Thoracic aorta (tissue), 2 donors: ENCODE measurements at places on chromosomes 5 and 9.

DNA sequence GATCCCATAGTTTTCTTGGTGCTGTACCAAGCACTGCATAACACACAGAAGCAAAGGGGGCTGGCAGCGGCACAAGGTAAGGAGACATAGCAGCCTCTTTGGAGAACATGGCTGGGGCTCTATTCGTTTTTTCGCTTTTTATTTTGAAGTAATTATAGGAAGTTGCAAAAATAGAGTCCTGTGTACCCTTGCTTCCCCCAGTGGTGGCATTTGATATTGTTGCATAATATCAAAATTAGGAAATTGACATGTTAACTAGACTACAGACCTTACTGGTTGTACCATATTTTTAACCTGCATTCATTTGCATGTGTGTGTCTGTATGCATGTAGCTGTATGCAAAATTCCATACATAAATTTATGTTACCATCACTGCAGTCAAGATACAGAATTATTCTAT is 6.6 kb upstream of the UBQLN1 start:
- no peak for DNase-seq

- DNase-seq: no peak
Measured at GRCh38 chr5:166166071-166166470, 2125.4 kb upstream of the WWC1 start.

GRCh38 chr5:53100606-53101005 is 9.0 kb downstream of the MOCS2 start:
- DNase-seq: no peak

- DNase-seq: no peak
Measured at GRCh38 chr5:166276006-166276405, 2015.4 kb upstream of the WWC1 start.

GRCh38 chr9:137162505-137163364 is 7.1 kb downstream of the LRRC26 start:
- DNase-seq: no peak

DNA sequence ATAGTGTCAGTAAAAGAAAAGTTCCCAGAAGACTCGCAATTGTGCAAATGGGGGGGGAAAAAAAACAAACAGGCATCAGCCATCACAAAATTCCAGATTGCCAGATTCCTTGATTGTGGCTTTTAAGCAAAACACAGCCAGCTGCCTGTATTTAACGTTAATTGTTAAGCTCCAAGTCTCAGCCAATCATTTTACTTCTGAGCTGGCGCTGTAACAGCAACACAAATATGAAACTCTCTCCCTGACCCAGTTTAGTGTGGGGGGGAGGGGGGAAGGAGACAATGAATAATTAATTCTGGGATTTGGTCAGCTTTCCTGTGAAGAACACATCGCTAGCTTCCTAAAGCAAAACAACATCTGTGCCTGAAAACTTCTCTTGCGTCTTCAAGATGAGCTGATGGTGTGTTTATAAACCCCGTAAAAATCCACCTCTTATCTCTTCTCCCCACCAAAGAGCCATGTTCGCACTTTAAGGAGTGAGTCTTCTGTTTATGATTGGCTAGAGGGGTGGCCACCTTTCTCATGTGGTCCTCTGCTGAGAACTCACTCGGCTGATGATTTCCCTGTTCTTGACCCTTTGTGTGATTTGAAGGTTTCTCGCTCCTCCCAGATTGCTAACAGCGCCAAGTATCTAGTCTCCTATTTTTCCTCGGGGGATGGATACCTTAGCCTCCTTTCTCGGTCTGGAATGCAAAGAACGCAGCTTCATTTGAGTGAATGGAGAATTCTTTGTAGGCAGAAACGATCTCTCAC is 160.2 kb upstream of the DAPK1 start:
- DNase-seq: no peak

DNA sequence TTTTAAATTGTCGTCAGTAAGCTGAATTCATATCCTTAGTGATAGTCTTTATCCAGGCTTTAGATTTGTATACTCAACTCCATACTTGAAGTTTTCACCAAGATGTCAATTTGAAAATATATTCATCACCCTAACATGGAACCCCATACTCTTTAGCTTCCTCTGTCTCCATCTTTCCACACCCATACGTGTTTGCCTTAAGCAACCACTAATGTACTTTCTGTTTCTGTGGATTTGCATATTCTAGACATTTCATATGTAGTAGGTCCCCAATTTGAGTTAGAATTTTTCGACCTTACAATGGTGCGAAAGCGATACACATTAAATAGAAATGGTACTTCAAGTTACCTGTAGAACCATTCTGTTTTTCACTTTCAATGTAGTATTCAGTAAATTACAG is 65.2 kb downstream of the NSD1 start:
- no peak for DNase-seq

DNA sequence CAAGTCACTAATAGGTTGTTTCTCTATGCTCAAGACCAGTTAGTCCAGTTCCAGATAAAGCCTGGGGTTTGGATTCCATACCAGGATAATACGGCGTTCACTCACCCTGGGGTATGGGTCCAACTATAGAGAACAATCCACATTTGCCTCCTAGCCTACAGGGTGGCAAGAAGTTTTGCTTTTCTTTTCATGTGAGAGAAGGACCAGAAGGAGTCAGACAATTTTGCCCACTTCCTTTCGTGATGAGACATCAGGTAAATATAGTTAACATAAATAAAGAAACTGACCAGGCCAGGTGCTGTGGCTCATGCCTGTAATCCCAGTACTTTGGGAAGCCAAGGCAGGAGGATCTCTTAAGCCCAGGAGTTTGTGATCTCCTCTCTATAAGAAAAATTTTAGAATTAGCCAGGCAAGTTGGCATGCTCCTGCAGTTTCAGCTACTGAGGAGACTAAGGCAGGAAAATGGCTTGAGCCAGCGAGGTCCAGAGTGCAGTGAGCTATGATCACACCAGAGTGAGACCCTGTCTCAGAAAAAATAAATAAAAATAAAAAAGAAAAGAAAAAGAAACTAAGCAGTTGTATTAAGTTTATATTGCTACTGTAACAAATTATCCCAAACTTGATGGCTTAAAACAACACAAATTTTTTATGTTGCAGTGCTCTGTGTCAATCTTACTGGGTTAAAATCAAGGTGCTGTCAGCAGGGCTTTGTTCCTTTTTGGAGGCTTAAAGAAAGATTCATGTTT is 7.5 kb upstream of the REEP5 start:
- DNase-seq: no peak
